ENCODE measurements at places on chromosomes 1 and 21. TPM values are rescaled to one million over a fixed set of nuclear protein-coding genes. Genes with fewer than 3 reads are reported as not detected.

RBM15 gene
- total RNA-seq: 42.7 TPM

RGS5 gene
- total RNA-seq: 197 TPM

CELA3B gene
- not detected for total RNA-seq

KDM5B gene
- total RNA-seq: 189 TPM

NCSTN gene
- total RNA-seq: 45.4 TPM

EXTL1 gene
- 2.3 TPM for total RNA-seq

RNF186 gene
- not detected for total RNA-seq

ZNF326 gene
- total RNA-seq: 40.4 TPM

DCDC2B gene
- total RNA-seq: not detected

LCE2A gene
- not detected for total RNA-seq

OR2G6 gene
- not detected for total RNA-seq

SRM gene
- total RNA-seq: 9.0 TPM

TBX15 gene
- 5.2 TPM for total RNA-seq

CYP4Z1 gene
- total RNA-seq: 0.53 TPM

BMP8B gene
- total RNA-seq: 1.6 TPM

LCE1F gene
- not detected for total RNA-seq

TMPRSS3 gene
- total RNA-seq: not detected

KCNJ9 gene
- 0.26 TPM for total RNA-seq

TNFRSF8 gene
- 0.26 TPM for total RNA-seq

CCDC190 gene
- total RNA-seq: 0.26 TPM

C1orf116 gene
- 6.2 TPM for total RNA-seq

VASH2 gene
- 19.7 TPM for total RNA-seq

RGS4 gene
- 26.0 TPM for total RNA-seq

HCRTR1 gene
- 0.21 TPM for total RNA-seq

DYRK3 gene
- 12.8 TPM for total RNA-seq

LRIG2 gene
- 49.7 TPM for total RNA-seq

Measured in urinary bladder (tissue), 4 donors.